ENCODE measurements at places on chromosomes 5 and 9. TPM values are rescaled to one million over a fixed set of nuclear protein-coding genes. Genes with fewer than 3 reads are reported as not detected.

CDH12 gene
- total RNA-seq = not detected

GRCh38 chr5:1211701-1212100 lies 10.3 kb downstream of the SLC6A19 start:
- DNase-seq = no peak

DNA sequence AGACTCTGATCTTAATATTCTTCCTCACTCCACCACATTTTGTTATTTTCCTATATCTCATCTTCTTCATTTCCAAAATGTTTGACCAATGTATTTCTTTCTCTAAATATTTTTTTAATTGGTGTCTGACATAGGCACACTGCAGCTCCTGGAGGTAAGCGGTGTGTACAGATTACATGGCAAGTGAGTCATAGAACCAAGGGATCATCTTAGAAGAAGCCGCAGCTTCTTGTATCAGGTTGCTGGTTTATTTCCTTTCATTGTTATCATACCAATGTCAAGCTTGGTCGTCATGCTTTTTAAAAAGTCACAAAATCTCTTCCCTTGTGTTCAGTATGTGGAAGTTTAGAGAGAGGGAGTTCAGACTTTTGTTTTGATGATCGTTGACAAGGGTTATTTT lies 526.1 kb upstream of the CDH18 start:
- DNase-seq = no peak

DNA sequence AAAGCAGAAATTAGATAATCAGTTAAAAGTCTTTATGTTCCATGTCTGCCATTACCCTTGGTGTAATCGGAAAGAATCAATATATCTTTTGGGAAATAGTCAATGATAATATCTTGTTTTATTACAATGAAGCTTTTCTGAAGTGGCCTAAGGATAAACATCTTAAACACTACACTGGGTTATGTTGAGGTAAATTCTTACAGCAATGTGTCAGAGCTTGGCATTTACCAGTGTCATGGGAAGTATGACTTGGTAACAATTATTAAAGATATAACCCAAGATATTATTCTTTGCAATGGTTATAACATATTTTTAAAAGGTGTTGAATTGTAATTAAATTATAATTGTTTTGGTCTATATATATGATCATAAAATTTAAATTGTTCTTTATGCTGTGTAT lies 84.7 kb downstream of the CFAP95 start:
- no peak for DNase-seq

DNA sequence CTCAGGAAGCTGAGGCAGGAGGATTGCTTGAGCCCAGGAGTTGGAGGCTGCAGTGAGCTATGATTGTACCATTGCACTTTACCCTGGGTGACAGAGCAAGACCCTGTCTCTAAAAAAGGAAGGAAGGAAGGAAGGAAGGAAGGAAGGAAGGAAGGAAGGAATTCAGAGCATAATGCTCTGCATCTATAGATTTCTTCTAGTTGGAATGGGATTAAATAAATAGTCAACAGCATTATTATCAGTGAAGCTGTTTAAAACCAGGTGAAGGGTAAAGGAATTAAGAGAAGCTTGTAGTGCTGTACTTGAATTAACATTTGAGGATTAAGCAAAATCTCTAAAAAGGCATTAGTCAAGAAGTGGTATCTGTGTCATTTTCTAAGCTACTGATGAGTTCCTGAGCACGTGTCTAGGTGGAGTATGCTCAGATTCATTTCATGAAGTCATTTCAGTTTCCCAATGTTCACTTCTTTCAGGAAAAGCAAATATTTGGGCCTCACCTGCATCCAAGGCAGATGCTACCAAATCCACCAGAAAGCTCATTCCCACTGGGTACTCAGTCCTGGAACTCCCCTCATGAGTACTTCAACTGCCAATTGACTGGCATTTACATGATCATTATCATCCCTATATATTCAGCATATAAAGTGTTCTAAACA lies 8.4 kb downstream of the PDE6A start:
- DNase-seq = no peak
